ENCODE measurements at places on chromosomes 13 and 19. TPM values are rescaled to one million over a fixed set of nuclear protein-coding genes. Genes with fewer than 3 reads are reported as not detected.

The ZNF285 gene
- 1.4 TPM for polyA plus RNA-seq

The PLEKHG2 gene
- polyA plus RNA-seq: 4.0 TPM

The SPACA4 gene
- not detected for polyA plus RNA-seq

The NOVA2 gene
- not detected for polyA plus RNA-seq

The CYP2F1 gene
- not detected for polyA plus RNA-seq

The GGN gene
- not detected for polyA plus RNA-seq

The ATP8A2 gene
- polyA plus RNA-seq: 0.26 TPM

The LGI4 gene
- polyA plus RNA-seq: not detected

The EBI3 gene
- not detected for polyA plus RNA-seq

The CAPN12 gene
- 19.5 TPM for polyA plus RNA-seq

The S1PR4 gene
- 494 TPM for polyA plus RNA-seq

The CEACAM4 gene
- polyA plus RNA-seq: not detected

The ZNF71 gene
- 11.8 TPM for polyA plus RNA-seq

The ZNF17 gene
- polyA plus RNA-seq: 6.5 TPM

The ZAR1L gene
- polyA plus RNA-seq: not detected

The NLRP4 gene
- not detected for polyA plus RNA-seq

The GPR12 gene
- polyA plus RNA-seq: not detected

The DCUN1D2 gene
- polyA plus RNA-seq: 8.8 TPM

The ZNF880 gene
- 38.9 TPM for polyA plus RNA-seq

The ADGRE2 gene
- 0.09 TPM for polyA plus RNA-seq

The PSG3 gene
- polyA plus RNA-seq: not detected

The CCDC122 gene
- polyA plus RNA-seq: 1.1 TPM

The CEACAM16 gene
- not detected for polyA plus RNA-seq

The OR7A17 gene
- not detected for polyA plus RNA-seq

The HIPK4 gene
- not detected for polyA plus RNA-seq

The NUDT19 gene
- polyA plus RNA-seq: 5.0 TPM

The ZNF208 gene
- 0.51 TPM for polyA plus RNA-seq

The ING1 gene
- polyA plus RNA-seq: 18.5 TPM

The ACER1 gene
- 2.4 TPM for polyA plus RNA-seq

The ITGBL1 gene
- polyA plus RNA-seq: not detected

The SYNE4 gene
- not detected for polyA plus RNA-seq

The RNF225 gene
- not detected for polyA plus RNA-seq

The IFI30 gene
- 10.9 TPM for polyA plus RNA-seq

The ZNF491 gene
- not detected for polyA plus RNA-seq

The GPC5 gene
- polyA plus RNA-seq: 0.08 TPM

The IZUMO2 gene
- polyA plus RNA-seq: not detected

The SIGLEC6 gene
- polyA plus RNA-seq: not detected

The NLRP12 gene
- not detected for polyA plus RNA-seq

The FUT3 gene
- polyA plus RNA-seq: not detected

The TGDS gene
- polyA plus RNA-seq: 15.0 TPM

The ZNF600 gene
- polyA plus RNA-seq: 28.1 TPM

The SLAIN1 gene
- 43.3 TPM for polyA plus RNA-seq

The CD22 gene
- polyA plus RNA-seq: not detected

The GRK1 gene
- polyA plus RNA-seq: not detected

The TMPRSS9 gene
- not detected for polyA plus RNA-seq

The OPA3 gene
- 18.1 TPM for polyA plus RNA-seq

The MISP3 gene
- polyA plus RNA-seq: 2.1 TPM

The LILRB4 gene
- not detected for polyA plus RNA-seq

The GRIN2D gene
- 0.05 TPM for polyA plus RNA-seq

The STK11 gene
- 37.0 TPM for polyA plus RNA-seq

The NRTN gene
- polyA plus RNA-seq: 0.26 TPM

The SULT2B1 gene
- polyA plus RNA-seq: not detected

The SELENOV gene
- not detected for polyA plus RNA-seq
